ENCODE measurements at places on chromosomes 6 and 20. TPM values are rescaled to one million over a fixed set of nuclear protein-coding genes. Genes with fewer than 3 reads are reported as not detected.

PRDM13 gene
- total RNA-seq: not detected

MLIP gene
- 8.1 TPM for total RNA-seq

CRISP2 gene
- not detected for total RNA-seq

DNA sequence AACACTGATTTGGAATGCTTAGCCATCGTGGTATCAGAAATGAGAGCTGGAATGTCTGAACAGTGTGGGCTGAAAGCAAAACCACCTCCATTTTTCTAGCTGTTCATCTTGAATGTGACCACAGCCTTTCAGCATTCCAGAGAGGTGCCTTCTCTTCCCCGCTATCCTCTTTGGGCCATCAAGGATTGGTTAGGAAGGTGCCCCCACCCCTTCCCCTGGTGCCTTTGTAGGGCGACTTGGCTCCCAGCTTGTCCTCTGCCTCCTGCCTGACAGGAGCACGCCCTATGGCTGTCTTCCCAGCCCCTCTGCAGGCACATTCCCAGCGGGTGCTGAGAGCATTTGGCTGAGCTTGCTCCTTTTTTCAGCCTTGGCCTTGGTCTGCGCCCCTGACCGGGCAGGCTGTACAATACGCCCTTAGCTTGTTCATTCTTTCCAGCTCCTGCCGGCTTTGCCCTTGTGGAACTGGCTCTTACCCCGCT, 97.5 kb downstream of the ARMC2 start:
- DNase-seq: peak; percentile 86
- H3K27ac ChIP-seq: peak overlapping the region; percentile 99
- H3K4me1 ChIP-seq: peaks cover 62% of the 10 kb centered on the region
- no peaks in the 10 kb centered on the region for H3K36me3 ChIP-seq
- H3K4me3 ChIP-seq: no peak overlapping the region
- H3K27me3 ChIP-seq: no peaks in the 10 kb centered on the region

- no peak for DNase-seq
- no peaks in the 10 kb centered on the region for H3K36me3 ChIP-seq
- H3K27me3 ChIP-seq: no peaks in the 10 kb centered on the region
- no peak overlapping the region for H3K4me3 ChIP-seq
- no peak overlapping the region for H3K27ac ChIP-seq
These were observed 94.0 kb upstream of the HIVEP1 start for GRCh38 chr6:11917951-11918738.

GRCh38 chr6:37207903-37208456, 38.0 kb downstream of the PIM1 start:
- H3K36me3 ChIP-seq: no peaks in the 10 kb centered on the region
- no peak overlapping the region for H3K27ac ChIP-seq
- no peak overlapping the region for H3K4me3 ChIP-seq

- no peak overlapping the region for H3K4me3 ChIP-seq
- H3K4me1 ChIP-seq: no peaks in the 10 kb centered on the region
- no peaks in the 10 kb centered on the region for H3K27me3 ChIP-seq
- no peaks in the 10 kb centered on the region for H3K36me3 ChIP-seq
These were observed 177.0 kb downstream of the FOXC1 start for GRCh38 chr6:1786455-1787453.

GRCh38 chr6:27809939-27810767, 102.0 kb downstream of the OR2B2 start:
- H3K27me3 ChIP-seq: no peaks in the 10 kb centered on the region
- peak; percentile 77 for DNase-seq
- peak overlapping the region; percentile 82 for H3K27ac ChIP-seq
- peaks cover 20% of the 10 kb centered on the region for H3K4me1 ChIP-seq
- H3K36me3 ChIP-seq: no peaks in the 10 kb centered on the region
- peak overlapping the region; percentile 53 for H3K4me3 ChIP-seq

GRCh38 chr20:40016392-40016791, 672.6 kb downstream of the MAFB start:
- no peak overlapping the region for H3K4me3 ChIP-seq
- no peak for DNase-seq
- no peak overlapping the region for H3K27ac ChIP-seq

DNA sequence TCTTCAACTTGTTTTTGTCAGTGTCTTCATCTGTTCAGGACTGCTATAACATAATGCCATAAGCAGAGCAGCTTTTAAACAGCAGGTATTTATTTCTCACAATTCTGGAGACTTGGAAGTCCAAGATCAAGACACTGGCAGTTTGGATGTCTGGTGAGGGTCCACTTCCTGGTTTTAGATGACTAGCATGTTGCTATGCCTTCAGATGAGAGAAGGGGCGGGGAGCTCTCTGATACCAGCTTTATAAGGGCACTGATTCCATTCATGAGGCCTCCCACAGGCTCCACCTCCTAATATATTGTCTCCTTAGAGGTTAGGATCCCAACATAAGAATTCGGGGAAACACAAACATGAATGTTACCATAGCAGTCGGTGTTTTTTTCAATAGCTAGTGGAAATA, 52.9 kb downstream of the FAM83B start:
- H3K27ac ChIP-seq: no peak overlapping the region
- DNase-seq: no peak
- H3K27me3 ChIP-seq: no peaks in the 10 kb centered on the region
- H3K4me1 ChIP-seq: no peaks in the 10 kb centered on the region
